ENCODE measurements at places on chromosomes 12 and 14.

- DNase-seq, result peak; percentile 31
Measured at GRCh38 chr12:24937553-24938244, 11.2 kb downstream of the BCAT1 start.

- no peak for DNase-seq
Measured at GRCh38 chr14:102557434-102558226, 34.8 kb upstream of the RCOR1 start.

DNA sequence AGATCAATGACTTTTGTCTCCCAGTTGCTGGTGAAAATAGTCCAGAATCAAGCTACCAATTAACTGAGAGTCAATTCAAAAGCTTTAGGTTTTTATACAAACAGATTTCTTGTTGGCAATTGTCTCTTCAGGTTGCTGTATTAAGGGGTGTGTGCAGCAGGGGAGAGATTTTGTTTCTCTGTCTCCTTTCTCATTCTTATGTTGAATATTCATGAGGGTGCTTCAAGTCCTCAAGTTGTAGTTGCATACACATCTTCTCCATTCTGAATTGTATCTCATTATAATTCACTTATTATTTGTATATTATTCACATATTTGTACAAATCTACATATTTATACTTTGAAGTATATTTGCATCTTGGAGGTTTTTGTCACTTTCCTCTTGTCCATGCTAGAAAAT lies 126.7 kb upstream of the PTPRQ start:
- DNase-seq, result no peak

DNA sequence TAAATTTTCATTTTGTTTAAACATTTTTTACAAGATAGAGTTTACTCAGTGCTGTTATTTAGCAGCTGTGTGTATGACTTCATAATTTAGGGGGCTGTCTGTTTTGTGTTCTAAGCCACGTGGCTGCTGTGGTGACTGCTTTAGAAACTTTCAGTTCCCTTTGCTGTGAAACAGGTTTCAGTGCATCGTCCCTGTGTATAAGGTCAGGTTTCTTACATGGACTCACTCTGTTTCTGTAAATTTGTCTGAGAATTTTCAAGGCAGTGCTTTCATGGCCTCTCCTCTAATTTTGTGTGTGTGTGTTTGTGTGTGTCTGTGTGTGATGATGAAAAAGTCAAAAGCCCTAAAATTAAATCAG lies 32.4 kb downstream of the BICD1 start:
- DNase-seq, result peak; percentile 33

GRCh38 chr12:124088217-124088907 lies 115.3 kb downstream of the ZNF664 start:
- DNase-seq, result no peak

DNA sequence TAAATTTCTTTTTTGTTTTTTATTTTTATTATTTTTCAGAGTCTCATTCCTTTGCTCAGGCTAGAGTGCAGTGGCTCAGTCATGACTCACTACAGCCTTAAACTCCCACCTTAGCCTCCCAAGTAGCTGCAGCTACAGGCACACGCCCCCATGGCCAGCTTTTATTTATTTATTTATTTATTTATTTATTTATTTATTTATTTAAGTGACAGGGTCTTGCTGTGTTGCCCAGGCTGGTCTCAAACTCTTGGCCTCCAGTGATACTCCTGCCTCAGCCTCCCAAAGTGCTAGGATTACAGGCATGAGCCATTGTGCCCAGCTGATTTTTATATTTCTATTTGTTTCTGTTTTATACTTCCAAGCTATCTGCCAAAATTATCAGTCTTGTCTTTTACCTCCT lies 89.2 kb upstream of the EVL start:
- DNase-seq, result no peak

DNA sequence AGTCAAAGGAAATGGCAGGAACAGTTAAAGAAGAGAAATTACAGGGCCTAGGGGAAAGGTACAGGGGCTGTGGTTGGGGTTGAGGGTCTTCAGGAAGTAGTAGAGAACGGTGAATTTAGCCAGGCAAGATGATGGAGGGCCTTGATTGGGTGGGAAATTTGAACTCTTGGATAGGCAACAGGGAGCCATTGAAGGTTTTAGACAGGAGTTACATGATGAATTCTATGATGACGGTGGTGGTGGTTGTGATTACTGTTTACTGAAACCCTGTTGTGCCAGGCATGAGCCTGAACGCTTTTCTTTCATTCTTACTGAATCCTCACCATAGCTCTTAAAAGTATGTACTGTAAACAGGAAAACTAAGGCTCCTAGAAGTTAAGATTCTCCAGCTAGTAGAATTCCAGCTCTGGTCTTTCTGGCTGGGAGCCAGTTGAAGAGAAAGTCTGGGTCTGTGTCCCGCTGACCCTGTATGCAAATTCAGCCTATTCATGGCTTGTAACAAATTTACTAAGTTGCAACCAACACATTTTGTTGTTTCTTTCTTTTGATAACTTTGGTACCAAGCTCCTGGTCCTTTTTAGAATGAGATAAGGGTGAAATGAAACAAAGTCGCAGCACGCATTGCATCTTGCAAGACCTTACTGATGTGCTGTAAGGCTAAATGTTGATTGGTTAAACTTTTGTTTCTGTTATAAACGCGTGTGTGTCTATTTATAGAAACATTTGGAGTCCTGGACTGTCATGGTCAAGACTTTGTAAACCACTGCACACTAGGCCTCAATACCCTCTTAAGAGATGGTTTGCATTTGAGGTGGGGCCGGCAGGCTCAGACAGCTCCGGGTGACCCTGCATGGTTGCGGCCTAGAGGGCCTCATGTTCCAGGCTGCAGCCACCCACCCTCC lies 6.0 kb downstream of the ORAI1 start:
- DNase-seq, result no peak

- no peak for DNase-seq
Measured at GRCh38 chr12:69583203-69583602, 2.1 kb upstream of the CCT2 start.

DNA sequence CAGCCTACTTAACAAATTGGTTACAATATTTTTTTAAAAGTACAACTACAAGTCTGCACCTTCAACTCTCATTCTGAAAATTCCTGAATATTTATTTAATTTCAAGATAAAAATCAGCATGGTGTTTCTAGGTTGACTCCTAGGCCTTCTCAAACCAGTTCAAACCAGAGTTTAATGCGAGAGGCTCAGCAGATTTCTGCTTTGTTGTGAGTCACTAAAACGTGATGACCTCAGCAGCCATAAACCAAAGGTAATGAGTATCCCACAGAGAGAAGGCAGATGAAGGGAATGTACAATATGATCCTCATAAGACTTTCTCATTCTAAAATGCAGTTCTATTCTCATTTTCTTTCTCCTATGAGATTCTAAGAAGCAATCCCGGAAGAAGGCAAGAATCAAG lies 1.5 kb downstream of the PRDM4 start:
- peak; percentile 67 for DNase-seq

- peak; percentile 2 for DNase-seq
Measured at GRCh38 chr12:61854902-61855301, 405.3 kb upstream of the USP15 start.

DNA sequence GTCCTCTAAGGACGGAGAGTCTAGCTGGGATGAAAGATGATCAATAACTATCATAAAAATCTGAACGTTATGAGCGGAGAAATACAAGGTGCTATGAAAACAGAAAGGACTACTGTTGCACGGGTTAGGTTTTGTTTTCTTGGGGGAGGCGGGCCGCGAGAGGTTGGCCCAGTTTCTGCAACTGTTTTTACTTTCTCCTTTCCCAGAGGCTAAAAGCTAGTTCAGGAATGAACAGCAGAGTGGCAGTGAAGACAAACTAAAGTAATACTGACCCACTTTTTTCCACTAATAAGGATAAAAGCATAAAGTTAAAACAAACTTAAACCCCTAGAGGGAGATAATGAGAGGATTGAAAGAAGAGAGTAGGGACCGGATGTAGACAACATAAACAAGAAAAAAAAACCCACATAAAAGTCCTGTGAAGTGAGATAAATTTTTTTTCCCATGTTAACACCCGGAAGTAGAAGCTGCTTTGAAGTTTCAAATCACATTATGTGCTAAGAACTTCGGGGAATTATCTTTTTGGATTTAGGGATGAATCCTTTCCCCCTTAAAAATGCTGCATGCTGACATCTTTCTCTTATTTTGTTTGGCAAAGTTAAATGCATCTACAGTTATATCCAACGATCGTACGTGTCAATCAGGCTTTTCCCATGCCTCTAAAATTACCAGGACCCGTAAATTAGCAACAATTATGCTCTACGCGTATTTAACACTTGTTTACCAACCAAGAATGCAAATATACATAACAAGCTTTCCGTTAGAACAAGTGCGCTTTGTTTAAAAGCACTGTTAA lies 1.0 kb upstream of the CDK17 start:
- DNase-seq, result peak; percentile 79

DNA sequence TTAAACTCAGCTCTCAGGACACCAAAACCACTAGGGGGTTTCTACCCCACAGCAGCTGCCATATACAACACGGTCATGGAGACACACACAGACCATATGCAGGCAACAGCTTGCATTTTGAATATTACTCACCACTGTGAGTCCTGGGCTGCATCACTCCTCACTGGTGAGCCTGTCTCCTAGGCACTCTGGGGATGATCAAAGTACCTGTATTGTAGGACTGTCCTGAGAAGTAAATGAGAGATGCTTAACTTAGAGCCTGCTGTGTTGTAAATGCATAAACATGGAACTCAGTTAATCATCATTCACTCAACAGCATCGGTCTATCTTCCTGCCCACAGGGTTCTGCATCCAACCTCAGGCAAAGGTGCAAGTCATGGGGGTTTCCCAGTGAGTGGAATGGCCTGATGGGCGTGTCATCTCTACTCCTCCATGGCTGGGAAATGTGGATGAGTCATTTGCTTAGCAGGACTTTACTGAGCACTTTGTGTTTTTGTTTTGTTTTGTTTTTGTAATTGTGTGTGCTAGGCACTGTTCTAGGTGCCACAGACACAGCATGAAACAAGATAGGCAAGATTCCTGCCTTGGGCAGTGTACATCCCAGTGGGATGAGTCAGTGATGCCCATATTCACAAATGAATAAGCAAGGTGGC lies 1141.2 kb upstream of the TMEM132C start:
- DNase-seq, result peak; percentile 54

DNA sequence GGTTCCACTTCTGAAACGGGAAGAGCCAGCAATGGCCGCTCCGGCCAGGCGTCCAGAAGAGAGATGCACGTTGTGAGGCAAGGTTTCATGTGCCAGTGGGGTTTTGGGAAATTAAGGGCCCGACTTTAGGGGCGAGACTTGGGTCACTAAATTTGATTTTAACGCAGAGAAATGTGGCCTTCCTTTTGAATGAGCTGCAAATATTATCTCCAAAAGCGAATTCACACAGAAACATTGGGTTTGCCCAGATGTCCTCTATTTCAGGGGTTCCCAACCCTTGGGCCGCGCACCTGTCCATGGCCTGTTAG lies 2.3 kb upstream of the RNASE4 start:
- DNase-seq, result no peak

- peak; percentile 62 for DNase-seq
Measured at GRCh38 chr12:94149119-94149780, 873 bp downstream of the PLXNC1 start.

- DNase-seq, result no peak
Measured at GRCh38 chr12:53128780-53129569, 25.7 kb downstream of the SOAT2 start.

DNA sequence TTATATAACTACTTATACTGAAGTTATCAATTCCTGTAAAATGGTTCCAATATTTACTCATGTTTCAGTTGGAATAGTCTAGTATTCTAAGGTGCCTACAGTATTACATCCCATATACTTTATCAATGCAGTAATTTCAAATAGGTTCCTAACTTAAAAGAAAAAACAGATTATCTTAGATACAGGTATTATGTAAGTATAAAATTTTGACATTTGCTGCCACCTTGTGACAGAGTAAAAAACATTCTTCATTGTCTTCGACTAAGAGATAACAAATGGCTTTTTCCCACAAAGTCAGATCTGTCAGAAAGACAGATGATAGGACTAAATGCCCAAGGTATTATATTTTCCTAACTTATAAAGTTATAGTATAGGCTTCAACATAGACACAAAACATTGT lies 78.7 kb downstream of the TXNDC16 start:
- DNase-seq, result peak; percentile 53

GRCh38 chr14:64987438-64987767 lies 708 bp downstream of the FNTB start:
- DNase-seq, result no peak

DNA sequence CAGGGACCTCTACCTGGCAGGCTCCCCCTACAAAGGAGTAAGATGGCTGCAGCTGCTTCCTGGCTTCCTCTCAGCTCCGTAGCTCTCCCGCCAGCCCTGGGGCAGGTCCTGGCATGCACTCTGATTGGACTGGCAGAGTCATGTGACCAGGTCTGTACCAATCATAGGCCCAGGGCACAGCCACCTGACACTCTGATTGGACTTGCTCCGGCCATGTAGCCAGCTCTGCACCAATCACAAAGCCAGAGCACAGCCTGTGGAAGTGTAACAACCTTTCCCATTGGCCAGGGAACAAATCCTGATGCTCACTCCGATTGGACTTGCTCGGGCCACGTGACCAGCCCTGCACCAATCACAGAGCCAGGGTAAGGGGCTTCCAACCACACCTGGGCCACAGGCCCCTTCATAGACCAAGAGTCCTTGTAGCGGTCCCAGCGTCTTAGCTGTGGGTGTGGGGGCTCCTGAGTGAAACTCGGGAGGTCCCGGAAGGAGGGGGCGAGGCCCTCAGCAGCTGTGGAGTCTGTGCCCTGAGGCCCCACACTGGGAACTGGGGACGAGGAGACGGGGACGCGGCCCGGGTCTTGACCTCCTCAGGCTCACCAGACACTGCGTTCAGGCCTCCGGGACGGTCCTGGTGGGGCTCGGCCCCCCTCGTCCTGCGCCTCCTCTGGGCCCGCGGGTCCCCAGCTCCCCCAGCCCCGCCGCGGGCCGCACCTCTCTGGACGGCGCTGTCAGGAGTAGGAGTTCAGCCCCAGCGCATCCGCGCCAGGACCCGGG lies 210.6 kb downstream of the ADGRD1 start:
- no peak for DNase-seq

Data from fibroblast of skin of scalp (primary cell).